ENCODE measurements at places on chromosomes 11 and 22.
A peak's percentile ranks its signal among the peaks of the same experiment; 100 is the strongest.

- H3K27ac ChIP-seq, result no peak overlapping the region
- peaks cover 67% of the 10 kb centered on the region for H3K27me3 ChIP-seq
- no peak for DNase-seq
- no peaks in the 10 kb centered on the region for H3K36me3 ChIP-seq
Observed at GRCh38 chr11:92969293-92969633, 188 bp upstream of the MTNR1B start.

DNA sequence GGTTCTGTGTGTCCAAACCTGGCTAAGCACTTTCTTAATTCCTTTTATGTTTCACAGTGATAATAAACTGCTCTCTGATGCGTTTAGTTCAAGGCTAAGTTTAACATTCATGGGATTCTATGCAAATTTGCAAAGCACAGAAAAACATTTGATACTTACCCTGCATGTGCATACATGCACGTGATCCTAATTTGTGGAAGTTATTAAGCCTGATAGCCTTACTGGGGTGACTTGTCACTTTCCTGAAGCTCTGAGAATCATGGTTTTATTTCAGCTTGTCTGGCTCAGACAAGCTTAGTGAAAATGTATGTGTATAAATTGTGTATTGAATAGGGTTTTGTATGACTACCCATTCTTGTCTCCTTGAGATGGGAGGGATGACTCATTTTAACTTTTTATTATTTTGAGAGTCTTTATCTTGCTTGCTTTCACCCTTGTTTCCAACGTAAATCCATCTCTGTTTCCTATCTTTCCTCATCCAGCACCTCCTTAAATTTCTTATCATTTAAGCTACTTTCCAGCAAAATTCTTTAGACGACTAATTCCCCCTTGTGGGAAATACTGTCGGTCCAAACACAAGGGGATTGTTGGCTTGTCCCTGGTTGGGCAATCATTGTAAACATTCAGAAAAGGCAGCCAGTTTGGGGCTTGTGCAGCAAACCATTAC, 167.1 kb downstream of the C11orf91 start:
- no peak overlapping the region for H3K27ac ChIP-seq
- no peak for DNase-seq
- H3K4me1 ChIP-seq, result no peaks in the 10 kb centered on the region
- peaks cover 4% of the 10 kb centered on the region for H3K36me3 ChIP-seq

DNA sequence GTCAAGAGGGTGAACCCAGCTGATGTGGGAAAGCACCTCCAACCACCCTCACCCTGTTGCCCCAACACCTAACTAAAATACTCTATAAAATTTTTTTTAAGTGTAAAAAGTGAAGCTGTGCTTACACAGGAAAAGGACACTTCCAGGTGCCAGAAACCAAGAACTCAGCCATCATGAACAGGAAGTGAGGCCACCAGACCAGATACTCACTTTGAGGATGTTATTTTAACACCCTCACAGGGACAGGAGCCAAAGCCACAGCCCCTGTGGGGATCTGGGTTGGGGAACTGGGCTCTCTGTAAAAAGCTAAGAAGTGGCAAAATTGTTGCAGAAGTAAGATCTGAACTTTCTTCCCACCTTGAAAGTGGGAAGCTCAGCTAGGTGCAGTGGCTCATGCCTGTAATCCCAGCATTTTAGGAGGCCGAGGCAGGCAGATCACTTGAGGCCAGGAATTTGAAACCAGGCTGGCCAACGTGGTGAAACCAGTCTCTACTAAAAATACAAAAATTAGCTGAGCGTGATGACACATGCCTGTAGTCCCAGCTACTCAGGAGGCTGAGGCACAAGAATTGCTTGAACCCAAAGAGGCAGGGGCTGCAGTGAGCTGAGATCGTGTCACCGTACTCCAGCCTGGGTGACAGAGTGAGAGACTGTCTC, 3.8 kb downstream of the RSPH14 start:
- no peak overlapping the region for H3K4me3 ChIP-seq
- H3K4me1 ChIP-seq, result peaks cover 19% of the 10 kb centered on the region
- no peaks in the 10 kb centered on the region for H3K36me3 ChIP-seq
- no peak for DNase-seq
- H3K27me3 ChIP-seq, result no peaks in the 10 kb centered on the region

DNA sequence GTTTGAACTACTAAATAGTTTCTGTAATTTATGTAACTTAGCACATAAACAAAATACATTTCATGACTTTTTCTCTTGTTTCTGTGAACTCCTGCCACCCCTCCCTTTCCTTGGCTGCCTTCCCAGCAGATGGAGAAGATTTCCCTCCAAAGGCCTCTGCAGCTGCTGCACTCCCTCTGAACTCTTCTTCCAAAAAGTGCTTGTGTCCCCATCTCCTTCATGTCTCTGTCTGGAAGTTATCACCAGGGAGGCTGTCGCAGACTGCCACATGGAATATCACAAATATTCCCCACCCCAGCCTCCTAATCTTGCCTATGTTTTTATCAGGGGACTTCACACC, 1068.3 kb downstream of the OPCML start:
- no peaks in the 10 kb centered on the region for H3K36me3 ChIP-seq
- peaks cover 5% of the 10 kb centered on the region for H3K27me3 ChIP-seq
- H3K4me1 ChIP-seq, result peaks cover 3% of the 10 kb centered on the region
- H3K27ac ChIP-seq, result no peak overlapping the region
- H3K4me3 ChIP-seq, result no peak overlapping the region
- no peak for DNase-seq

- H3K4me3 ChIP-seq, result peak overlapping the region; percentile 79
- H3K36me3 ChIP-seq, result no peaks in the 10 kb centered on the region
- peak; percentile 67 for DNase-seq
- H3K4me1 ChIP-seq, result peaks cover 19% of the 10 kb centered on the region
- no peak overlapping the region for H3K27ac ChIP-seq
- peaks cover 50% of the 10 kb centered on the region for H3K27me3 ChIP-seq
Observed at GRCh38 chr22:48492366-48493320, 1335.0 kb downstream of the BRD1 start.

GRCh38 chr11:65810046-65810868, 23.4 kb downstream of the OVOL1 start:
- no peaks in the 10 kb centered on the region for H3K27me3 ChIP-seq
- no peak for DNase-seq
- no peaks in the 10 kb centered on the region for H3K36me3 ChIP-seq
- H3K4me1 ChIP-seq, result peaks cover 21% of the 10 kb centered on the region

GRCh38 chr22:24011735-24012068, 598 bp downstream of the CABIN1 start:
- no peak for DNase-seq
- H3K27ac ChIP-seq, result peak overlapping the region; percentile 91
- peak overlapping the region; percentile 97 for H3K4me3 ChIP-seq
- H3K36me3 ChIP-seq, result peaks cover 10% of the 10 kb centered on the region
- no peaks in the 10 kb centered on the region for H3K27me3 ChIP-seq

- no peak overlapping the region for H3K4me3 ChIP-seq
- DNase-seq, result no peak
- peaks cover 5% of the 10 kb centered on the region for H3K4me1 ChIP-seq
- H3K36me3 ChIP-seq, result no peaks in the 10 kb centered on the region
- H3K27ac ChIP-seq, result no peak overlapping the region
Observed at GRCh38 chr11:95549301-95549700, 240.3 kb downstream of the FAM76B start.

- no peak overlapping the region for H3K27ac ChIP-seq
- H3K4me1 ChIP-seq, result no peaks in the 10 kb centered on the region
- no peaks in the 10 kb centered on the region for H3K36me3 ChIP-seq
- no peak overlapping the region for H3K4me3 ChIP-seq
- DNase-seq, result no peak
Observed at GRCh38 chr11:14148653-14149273, 186.2 kb downstream of the SPON1 start.

DNA sequence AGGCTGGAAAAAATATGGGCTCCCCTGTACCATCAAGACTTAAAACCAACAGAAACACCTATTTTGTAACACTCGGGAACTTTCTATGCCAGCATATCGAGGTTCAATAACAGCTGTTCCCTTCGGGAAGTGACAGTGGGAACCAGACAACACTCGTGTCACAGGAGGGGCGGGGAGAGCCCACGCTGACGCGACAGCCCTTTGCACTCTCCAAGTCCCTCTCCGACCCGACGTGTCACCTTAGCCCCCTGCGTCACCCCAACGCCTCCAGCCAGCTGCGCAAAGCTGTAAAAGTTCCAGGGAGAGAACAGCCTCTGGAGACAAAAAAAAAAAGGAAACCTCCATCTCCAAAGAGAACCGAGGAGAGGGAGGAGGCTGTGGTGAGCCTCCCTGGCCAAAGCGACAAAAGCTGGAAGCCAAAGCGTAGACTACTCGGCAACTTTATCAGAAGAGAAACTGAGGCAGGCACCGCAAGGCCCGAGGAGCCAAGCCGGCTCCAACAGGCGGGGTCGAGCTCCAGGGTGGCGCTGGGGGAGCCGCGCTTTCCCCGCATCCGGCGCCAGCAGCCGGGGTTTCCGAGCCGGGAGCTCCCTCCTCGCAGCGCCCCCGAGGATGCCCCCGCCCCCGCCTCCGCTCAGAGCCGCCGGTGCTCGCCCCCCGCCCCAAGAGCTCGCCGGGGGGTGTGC, 751 bp downstream of the ARFGAP3 start:
- no peaks in the 10 kb centered on the region for H3K36me3 ChIP-seq
- H3K4me3 ChIP-seq, result peak overlapping the region; percentile 93
- peak overlapping the region; percentile 94 for H3K27ac ChIP-seq
- H3K27me3 ChIP-seq, result no peaks in the 10 kb centered on the region

- H3K4me1 ChIP-seq, result no peaks in the 10 kb centered on the region
- H3K27me3 ChIP-seq, result no peaks in the 10 kb centered on the region
- no peak overlapping the region for H3K4me3 ChIP-seq
- H3K27ac ChIP-seq, result no peak overlapping the region
- H3K36me3 ChIP-seq, result peaks cover 28% of the 10 kb centered on the region
Observed at GRCh38 chr11:118471030-118471429, 34.7 kb downstream of the KMT2A start.

- no peaks in the 10 kb centered on the region for H3K4me1 ChIP-seq
- DNase-seq, result no peak
- H3K4me3 ChIP-seq, result no peak overlapping the region
- no peaks in the 10 kb centered on the region for H3K27me3 ChIP-seq
Observed at GRCh38 chr22:24094966-24095365, 83.9 kb downstream of the CABIN1 start.

DNA sequence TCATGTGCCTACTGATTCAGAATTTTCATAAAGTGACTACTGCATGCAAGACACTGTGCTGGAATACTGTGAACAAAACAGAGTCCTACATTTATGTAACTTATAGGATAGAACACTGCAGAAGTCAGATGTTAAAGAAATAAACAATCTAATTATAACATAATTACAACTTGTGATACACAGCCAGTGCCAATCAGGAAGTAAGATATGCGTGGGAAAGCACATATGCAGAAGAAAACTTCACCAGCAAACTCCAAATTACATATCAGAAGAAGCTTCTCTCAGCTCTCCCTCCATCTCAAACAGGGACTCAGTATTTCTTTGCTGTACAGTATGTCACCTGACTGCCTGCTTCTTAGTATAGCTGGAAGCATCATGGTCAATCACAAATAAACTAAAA, 37.4 kb downstream of the PAK1 start:
- no peak for DNase-seq
- H3K4me1 ChIP-seq, result no peaks in the 10 kb centered on the region
- peaks cover 6% of the 10 kb centered on the region for H3K36me3 ChIP-seq
- H3K27ac ChIP-seq, result no peak overlapping the region
- H3K27me3 ChIP-seq, result no peaks in the 10 kb centered on the region

GRCh38 chr11:114183044-114183511, 113.1 kb upstream of the NNMT start:
- peak overlapping the region; percentile 51 for H3K4me3 ChIP-seq
- peaks cover 67% of the 10 kb centered on the region for H3K27me3 ChIP-seq
- peaks cover 4% of the 10 kb centered on the region for H3K36me3 ChIP-seq
- peaks cover 32% of the 10 kb centered on the region for H3K4me1 ChIP-seq
- DNase-seq, result no peak
- peak overlapping the region; percentile 42 for H3K27ac ChIP-seq

DNA sequence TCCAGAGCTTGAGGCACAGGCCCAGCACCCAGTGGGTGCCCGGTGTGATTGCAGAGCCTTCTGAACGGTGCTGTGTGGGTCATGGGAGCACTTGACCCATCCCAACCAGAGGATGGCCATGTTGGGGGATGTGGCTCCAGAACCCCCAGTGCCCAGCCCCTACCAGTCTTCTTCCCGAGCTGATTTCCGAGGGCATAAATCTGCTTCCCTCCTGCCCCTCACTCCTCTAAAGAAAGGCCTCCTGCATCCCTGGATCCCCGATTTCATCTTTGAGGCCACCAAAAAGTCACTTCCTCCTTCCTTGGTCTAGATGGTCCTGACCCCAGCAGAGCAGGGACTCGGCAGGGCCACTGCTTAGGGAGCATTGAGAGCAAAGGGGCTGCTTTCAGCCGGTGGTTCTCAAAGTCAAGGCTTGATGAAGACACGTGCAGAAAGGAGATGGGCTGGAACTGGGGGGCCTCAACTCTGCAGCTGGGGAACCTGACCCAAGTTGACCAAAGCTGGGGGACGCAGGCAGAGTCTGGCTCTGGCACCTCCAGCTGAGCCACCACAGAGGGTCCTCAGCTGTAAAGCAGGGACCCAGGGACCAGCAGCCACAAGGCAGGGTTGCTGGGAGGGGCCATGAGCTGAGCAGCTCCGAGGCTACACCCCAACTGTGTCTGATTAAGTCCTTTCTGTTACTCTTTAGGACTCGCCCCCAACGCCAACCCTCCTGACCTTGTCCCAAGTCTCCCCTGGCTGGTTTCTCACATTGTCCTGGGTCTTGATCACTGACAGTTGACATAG, 56.6 kb downstream of the LINC01488 start:
- no peaks in the 10 kb centered on the region for H3K36me3 ChIP-seq
- peaks cover 11% of the 10 kb centered on the region for H3K4me1 ChIP-seq
- H3K27ac ChIP-seq, result no peak overlapping the region
- H3K4me3 ChIP-seq, result no peak overlapping the region

DNA sequence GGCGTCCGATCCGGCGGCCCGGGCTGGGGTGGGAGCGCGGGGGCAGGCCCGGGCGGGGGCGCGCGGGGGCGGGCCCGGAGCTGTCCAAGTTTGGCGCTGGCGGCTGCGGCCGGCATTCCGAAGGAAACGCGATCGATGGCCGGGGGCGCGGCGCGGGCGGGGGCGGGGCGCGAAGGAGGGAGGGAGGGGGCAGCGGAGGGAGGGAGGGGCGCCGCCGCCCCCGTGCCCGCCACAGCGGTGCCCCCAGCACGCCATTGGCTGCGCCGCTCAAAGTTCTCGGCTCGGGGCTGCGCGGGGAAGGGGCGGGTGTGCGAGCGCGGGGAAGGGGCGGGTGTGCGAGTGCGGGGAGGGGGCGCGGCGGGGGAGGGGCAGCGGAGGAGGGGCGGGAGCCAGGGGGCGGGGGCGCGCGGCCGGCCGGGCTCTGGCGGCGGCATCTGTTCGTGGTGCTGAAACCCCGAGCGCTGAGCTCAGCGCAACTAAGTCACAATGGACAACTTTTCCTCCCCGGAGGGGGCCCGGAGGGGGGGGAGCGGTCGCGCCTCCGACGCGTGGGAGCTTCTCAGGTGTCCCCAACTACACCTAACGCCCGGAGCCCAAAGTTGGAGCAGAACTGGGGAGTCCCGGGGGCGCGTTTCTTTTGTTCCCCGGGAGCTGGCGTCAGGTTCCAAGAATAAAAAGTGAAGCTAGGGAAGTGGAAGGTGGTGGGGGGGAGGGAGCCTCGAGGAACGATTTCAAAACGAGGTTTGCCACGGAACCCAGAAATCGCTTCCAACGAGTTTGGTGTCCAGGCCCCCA, 2.2 kb downstream of the PHF21B start:
- peak overlapping the region; percentile 83 for H3K4me3 ChIP-seq
- peaks cover 34% of the 10 kb centered on the region for H3K4me1 ChIP-seq
- peaks cover 4% of the 10 kb centered on the region for H3K36me3 ChIP-seq
- peak; percentile 88 for DNase-seq
- no peak overlapping the region for H3K27ac ChIP-seq
